ENCODE measurements at places on chromosomes 2 and 18.

DNA sequence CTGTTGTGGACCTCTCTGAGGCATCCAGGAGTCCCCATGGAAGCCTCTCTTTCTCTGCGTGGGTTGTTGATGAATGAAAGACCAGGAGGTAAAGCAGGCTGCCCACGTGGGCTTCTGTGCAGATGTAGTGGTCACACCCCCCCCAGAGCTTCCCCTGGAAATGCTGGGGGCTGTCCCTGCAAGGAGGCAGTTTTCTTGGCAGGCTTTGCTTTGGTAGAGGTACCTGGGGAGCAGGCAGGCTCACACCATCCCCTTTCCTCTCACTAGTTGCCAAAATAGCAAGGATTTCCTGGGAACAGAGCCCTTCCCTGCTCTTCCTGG is 97.6 kb upstream of the MAP3K20 start:
- no peak for DNase-seq

GRCh38 chr2:178908810-178909209 is 101.6 kb upstream of the TTN start:
- DNase-seq: no peak

DNA sequence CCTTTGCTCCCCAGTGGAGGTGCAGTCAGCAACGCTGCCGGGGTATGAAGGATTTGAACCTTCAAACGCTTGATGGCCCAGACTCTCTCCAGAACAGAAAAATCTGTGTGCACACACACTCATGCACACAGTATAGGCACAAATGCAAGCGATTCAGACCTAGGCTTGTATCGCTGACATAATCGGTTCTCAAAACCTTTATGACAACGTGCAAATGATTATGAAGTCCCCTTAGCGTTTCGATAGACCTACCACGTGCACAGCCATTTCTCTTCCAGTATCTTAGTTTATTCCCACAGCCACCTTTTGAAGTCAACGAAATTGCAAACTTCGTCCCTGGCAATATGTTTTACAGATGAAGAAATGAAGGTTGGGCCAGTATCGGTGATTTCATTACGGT is 138.9 kb upstream of the MYCN start:
- no peak for DNase-seq

DNA sequence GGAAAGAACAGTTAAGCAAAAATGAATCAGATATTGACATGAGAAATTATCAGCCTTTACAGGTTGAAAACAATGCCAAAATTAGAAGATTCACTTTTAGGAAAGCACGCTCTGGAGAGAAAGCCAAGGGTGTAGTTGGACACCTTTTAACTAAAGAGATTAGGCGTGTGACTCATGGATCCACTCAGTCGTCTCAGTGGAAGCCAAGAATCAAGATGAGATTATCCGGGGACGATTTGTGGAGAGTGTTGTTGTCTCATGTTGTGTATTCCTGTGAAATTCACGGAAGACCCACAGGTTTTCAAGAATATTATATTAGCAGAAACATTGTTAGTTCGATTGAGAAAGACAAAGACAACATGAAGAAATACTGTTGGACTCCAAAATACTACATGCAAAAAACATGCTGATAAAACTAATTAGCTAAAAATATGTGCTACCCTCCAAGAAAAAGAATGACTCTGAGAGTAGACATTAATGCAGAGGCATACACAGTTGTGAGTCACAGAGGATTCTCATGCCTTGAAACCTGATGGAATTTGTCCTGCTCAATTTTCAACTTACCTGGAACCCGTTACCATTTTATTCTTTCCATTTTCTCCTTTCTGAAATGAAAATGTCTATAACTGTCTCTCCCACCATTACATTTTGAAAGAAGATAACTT is 192.1 kb upstream of the RND3 start:
- no peak for DNase-seq

- DNase-seq: no peak
Measured at GRCh38 chr18:23689031-23689615, at the start of gene LAMA3. LAMA3 (plus strand) TSS chr18:23689453; CDS start chr18:23689684, 231 bp downstream.

DNA sequence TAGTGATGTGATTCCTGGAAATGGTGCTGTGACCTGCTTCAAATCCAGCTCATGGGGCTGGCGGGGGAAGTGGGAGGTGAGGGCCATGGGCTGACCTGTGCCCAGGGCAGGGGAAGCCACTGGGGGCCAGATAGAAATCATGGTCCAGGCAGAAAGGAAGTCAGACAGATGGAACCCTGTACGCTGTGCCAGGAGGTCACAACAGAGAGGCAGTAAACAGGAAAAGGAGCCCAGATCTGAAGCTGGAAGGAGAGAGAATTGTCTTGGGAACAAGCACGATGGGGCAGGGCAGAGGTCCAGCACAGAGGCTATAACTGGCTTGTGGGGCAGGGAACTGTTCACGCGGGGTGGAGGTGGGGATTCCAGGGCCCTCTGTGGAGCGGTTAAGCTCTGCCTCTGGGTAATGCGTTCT is 76.0 kb downstream of the RNF144A start:
- DNase-seq: no peak

GRCh38 chr18:44729631-44730101 is 49.0 kb downstream of the SETBP1 start:
- peak; percentile 49 for DNase-seq

- no peak for DNase-seq
Measured at GRCh38 chr2:83579507-83579906, 879.6 kb downstream of the SUCLG1 start.

DNA sequence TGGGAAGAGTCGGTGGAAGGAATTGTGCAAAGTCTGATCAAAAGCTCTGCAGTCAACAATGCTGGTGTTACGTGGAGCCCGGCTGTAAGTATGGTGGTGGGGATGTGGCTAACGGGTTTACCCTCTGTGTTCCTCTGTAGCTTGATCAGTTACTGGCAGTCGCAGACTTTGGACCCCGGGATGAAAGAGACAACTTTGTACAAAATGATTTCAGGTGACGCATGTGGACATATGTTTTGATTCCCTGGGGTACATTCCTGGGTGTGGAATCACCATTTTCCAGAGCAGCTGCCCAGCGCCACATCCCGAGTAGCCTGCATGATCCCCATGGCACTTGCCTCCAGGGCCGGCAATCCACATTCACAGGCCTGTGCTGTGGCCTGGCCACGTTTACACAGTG is 9.8 kb downstream of the RBFA start:
- no peak for DNase-seq

- DNase-seq: no peak
Measured at GRCh38 chr2:239500574-239501550, 100.0 kb upstream of the HDAC4 start.

DNA sequence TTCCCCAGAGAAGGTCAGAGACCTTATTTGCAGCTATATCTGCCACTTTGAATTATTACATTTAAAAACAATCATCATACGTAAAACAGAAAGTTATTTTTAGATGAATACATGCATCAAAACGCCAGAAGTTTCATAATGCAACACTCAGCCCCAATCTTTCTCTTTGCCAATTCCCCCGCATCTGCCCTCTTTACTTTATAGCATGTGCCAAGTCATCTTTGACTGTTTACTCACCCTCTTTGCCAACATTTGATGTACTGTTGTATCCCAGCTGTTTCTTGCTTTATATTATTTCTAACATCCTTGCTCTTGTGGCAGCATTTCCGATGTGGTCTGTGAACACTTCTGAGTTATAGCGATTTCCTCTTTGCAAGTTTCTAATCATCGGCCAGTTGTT is 86.2 kb downstream of the CRIM1 start:
- no peak for DNase-seq

DNA sequence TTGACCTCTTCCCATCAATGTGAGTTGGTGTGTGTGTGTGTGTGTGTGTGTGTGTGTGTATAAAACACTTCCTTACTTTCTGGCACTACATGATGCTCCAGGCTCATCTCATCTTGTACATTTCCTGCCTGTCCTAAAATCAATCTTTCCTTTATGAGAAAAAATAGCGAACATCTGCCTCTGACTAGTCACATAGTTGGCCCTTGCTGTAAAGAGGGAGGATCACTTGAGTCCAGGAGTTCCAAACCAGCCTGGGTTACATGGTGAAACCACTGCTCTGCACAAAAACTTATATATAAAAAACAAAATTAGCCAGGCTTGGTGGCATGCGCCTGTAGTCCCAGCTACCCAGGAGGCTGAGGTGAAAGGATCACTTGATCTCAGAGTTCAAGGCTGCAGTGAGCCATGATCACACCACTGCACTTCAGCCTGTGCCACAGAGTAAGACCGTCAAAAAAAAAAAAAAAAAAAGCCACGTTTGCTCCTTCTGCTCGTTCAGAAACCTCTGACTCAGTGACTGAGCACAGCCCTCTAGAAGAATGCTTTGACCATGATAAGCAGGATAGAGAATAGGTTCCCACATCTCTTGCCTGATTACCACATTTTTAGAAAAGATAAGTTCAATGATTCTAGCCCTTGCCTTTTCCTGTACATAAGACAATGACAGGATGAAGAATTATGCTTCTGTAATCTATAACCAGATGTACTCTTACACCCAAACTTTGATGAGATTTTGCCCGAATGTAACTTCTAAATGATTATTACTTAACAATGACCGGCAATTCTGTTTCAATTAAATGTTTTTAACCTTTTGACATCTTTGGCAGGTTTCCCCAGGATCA is 45.2 kb upstream of the ST3GAL5 start:
- DNase-seq: no peak

DNA sequence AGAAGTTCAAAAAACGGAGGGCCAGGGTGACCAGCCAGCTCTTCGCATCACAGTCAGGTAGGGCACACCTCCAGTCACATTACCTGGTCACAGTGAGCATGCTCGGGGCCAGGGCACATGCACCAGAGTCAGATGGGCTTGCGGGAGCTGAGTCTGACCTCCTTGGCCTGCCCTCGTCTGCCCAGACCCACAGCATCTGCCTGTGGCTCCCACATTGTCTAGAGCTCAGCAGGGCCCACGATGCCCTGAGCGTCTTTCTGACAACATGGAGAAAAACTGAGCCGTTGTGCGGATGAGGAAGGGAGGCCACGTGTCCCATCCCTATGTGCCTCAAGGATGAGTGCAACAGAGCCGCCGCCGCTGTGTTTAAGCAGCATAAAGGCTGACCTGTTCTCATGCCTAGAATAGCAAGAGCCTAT is 37.6 kb downstream of the CRACDL start:
- DNase-seq: no peak

DNA sequence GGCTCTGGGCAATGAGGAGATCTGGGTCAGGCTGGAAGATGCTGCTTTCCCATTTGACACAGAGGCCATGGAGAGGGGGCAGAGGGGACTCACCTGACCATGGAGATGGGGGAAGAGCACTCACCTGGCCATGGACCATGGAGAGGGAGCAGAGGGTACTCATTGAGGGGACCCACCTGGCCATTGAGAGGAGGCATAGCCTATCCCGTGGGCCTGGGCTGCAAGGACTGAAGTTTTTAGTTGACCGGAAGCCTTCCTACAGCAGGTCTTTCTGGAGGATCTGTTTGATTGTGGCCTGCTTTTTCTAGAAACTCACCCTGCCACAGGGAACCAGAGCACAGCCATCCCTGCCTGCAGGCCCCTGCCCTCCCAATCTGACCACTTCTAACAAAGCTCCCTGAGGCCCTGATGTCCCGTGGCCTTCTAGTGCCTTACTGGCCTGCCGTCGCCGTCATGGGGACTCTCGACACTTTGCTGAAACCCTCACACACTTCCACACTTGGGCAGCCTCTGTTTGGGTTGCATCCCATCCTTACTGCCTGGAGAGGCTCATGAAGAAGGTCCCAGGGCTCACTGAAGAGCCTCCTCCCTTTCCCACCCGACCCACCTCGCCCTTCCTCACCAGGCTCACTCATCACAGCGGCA is 5.1 kb upstream of the PROM2 start:
- no peak for DNase-seq

DNA sequence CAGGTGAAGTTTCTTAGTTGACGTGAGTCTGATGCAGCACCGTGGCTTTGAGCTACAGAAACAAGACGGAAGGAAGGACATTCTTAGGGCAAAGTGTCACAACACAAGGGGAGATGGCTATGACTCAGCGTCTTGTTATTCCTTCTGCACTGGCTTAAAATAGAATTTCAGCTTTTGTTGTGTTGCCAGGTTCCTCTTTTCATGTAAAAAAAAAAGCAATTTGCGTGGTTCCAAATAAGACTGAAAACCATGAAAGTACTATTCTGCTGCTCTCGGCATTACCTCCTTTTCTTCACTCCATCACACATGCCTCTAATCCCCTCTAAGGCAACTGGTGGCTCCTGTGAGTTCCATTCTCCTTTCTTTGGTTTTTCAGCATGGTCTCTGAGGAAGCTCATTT is 150.1 kb downstream of the ANTXR1 start:
- DNase-seq: no peak

GRCh38 chr2:147538088-147538487 is 306.7 kb upstream of the ACVR2A start:
- no peak for DNase-seq

GRCh38 chr2:205060269-205060668 is 515.0 kb downstream of the PARD3B start:
- no peak for DNase-seq

- no peak for DNase-seq
Measured at GRCh38 chr2:15893689-15894480, 46.5 kb upstream of the MYCN start.

- DNase-seq: no peak
Measured at GRCh38 chr2:235634435-235635158, 140.8 kb downstream of the AGAP1 start.

Measured in activated gamma-delta T cell treated with Interleukin-2 at 50 U/mL for 16 hours (primary cell).